ENCODE measurements at places on chromosomes 2 and 18. TPM values are rescaled to one million over a fixed set of nuclear protein-coding genes. Genes with fewer than 3 reads are reported as not detected.

DNA sequence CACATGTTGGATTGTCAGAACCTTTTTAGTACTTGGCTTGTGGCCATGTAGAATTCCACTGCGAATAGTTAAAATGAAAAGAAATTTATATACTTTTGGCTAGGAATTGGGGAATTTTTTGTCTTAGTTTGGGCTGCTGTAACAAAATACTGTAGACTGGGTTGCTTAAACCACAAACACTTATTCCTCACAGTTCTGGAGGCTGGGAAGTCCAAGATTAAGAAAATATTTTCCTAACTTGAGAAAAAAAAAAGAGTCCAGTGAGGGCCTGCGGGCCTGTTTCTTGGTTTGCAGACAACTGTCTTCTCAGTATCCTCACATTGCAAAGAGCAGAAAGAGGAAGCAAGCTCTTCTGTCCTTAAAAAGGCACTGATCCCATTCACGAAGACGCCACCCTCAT lies 81.9 kb downstream of the CD226 start:
- DNase-seq: no peak

GRCh38 chr2:153823880-153824279 lies 47.8 kb upstream of the GALNT13 start:
- DNase-seq: no peak

DNA sequence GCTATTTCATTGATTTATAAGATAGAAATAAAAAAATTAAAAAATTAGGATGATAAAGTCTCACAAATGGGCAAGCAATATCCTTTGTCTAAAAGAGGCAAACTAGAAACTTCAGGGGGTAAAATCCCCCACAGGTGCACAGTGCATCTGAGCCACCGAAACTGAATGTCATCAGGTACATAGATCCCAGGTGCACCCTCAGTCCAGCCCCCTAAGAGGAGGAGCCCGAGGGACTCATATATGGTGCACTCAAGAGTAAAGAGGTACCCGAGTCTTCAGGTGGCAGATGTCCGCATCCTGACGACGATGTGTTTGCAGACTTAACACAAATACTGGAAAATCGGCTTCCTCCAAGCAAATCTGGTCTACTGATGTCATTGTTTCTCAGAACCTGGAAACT lies 11.3 kb downstream of the QPCT start:
- no peak for DNase-seq

DNA sequence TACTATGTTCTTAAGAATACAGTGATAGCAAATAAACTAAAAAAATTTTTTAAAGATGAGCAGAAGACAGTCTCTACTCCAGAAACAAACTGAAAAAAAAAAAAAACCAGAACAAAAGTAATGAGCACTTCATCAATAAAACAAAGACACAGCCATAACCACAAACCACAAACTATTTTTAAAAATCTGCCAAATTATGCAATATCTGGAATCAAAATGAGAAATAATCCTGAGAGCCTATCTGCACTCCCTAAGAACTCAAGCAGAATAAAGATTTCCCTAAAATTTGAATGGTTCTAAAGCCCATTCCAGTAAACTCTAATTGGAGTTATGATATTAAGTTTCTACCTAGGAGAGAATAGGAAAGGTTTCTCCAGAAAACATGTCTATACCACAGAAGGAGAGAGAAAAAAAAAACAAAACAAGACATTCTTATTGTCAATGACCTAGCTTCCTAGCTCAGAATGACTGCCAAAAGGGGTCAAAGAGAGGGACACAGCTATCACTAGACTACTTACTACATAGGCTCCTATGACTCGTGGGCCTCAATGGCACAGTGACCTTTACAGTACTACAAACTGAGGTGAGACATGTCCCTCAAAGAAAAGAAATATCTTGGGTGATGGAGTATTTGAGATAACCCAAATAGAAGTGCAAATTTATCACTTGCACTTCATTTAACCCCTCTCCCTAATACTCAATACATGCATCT lies 262.8 kb downstream of the ZEB2 start:
- DNase-seq: no peak

- no peak for DNase-seq
These were observed 105.2 kb downstream of the LYPD6B start for GRCh38 chr2:149143734-149144133.

GRCh38 chr2:186848873-186849578 lies at the start of gene ZSWIM2:
Gene ZSWIM2, minus strand, starts transcription at chr2:186849170. Its CDS starts 40 bp downstream, at chr2:186849130.
- DNase-seq: no peak

DNA sequence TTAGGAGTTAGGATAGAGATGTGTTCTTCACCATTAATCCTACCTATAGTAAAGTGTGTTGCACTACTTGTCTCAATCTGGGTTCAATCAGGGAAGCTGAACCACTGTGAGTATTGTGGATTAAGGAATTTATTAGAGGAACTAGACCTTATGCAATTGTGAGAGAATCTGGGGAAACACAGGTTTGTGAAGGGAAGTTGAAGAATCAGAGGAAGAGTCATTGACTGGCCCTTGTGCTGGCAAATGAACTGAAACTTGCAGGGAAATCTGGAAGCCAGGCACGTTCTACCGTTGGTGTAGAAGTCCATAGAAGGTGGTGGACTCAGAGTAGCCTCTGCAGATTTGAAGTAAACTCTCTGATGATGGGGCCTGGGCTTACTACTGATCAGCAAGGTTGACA lies 44.7 kb upstream of the HK2 start:
- DNase-seq: no peak

Gene LYG2
- total RNA-seq: not detected

Gene ICA1L
- total RNA-seq: 5.6 TPM

Gene PRSS56
- total RNA-seq: not detected

Data from activated CD4-positive, alpha-beta memory T cell treated with anti-CD3 and anti-CD28 coated beads, Interleukin-2, amount 10 ng/mL, durations not matched to agents 7 days and 5 days (primary cell).